Motor neuron (in vitro differentiated cells): ENCODE measurements at places on chromosomes 4 and X.

DNA sequence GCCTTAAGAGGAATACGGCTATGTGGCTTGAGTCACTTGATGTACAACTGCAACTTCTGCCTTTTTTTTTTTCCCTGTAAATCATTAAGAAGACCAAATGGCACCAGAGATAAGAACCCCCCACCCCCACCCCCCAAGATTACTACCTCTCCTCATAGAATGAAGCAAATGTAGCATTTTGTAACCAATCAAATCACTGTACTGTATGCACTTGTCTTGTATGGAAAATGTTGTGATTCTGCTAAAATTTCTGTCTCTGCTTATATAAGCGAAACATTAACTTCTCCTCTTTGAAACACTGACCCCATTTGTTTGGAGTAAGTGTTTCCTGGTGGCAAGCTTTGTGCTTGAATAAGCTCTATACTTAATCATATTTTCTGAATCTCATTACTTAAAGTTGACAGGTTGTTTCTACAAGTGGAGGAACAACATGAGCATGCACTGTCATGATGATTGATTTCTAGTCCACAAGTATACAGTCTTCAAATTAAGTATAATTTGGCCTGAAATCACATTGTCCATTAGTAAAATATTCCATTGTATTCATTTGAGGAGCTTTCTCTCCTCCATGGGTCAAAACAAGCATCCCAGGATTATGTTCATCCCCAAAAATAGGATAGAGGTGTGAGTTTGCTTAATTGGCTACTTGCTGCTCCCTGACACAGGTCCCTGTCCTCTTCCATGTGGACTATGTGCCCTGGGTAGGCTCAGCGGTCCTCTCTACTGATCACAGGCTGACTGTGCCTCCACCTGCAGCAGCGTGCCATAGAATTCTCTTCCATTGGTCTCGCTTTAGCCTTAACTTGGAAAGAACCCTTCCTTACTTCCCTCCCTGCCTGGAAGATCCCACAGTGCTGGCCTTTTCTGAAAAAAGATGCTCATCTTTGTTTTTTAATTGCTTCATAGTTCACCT is 104.0 kb upstream of the BMP2K start:
- no peak for ATAC-seq

DNA sequence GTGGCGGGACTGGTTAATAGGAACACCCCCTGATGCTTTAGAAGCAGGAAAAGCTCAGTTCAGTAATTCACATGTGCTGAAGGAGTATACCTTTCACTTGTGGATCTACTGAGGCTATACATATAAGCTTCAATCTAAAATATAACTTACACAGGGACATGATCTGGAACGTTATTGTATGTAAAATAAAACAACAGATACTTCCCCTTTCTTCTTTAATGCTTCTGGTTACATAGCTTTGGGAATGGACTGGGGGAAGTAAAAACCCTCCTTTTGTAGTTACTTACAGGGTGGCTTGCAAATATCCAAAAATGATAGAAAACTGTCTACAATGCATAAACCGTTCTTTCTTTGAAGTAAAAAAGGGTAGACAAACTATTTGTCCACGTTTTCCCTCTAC is 1.9 kb downstream of the FGG start:
- ATAC-seq = no peak

- peak; percentile 80 for ATAC-seq
These were observed 232.3 kb downstream of the PABPC4L start for GRCh38 chr4:133969202-133969848.

- no peak for ATAC-seq
These were observed 559 bp downstream of the TRPC5 start for GRCh38 chrX:112081781-112082652.

DNA sequence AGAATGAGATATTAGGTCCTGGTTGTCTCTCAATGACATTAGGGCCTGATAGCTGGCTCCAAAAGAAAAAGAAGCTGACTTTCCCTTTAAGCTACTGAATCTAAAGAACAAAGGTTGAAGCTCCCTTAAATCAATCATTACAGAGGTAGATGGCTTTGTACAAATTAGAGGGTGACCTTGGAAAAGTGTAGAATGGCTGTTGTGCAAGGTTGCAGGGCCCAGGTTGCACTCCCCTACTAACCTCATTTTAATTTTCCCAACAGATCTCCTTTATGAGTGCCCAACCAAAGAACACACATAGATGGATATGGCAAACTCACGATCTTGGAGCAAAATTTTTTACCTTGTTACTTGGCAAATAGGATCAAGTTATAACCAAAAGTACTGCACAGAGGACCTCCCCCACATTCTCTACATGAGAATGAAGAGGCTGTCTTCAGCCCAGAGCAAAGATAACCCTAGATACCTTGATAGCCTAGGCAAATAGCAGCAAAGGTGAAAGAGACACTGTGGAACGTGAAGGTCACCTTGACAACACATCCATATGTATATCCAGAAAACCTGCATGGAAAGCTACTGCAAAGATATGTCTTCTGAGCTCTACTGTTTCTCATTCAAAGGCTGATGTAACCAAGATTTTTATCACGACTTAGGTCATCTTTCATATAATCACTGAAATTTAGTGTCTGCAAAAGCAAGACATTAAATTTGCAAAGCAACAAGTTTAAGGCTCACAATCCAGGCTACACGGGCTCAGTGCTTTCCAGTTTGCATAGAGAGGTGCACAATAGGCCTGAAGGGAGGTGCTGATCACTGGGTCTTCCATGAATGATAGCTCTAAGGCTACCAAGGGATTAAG is 23.0 kb downstream of the KLB start:
- no peak for ATAC-seq

GRCh38 chr4:11470438-11471045 is 41.8 kb upstream of the HS3ST1 start:
- no peak for ATAC-seq

DNA sequence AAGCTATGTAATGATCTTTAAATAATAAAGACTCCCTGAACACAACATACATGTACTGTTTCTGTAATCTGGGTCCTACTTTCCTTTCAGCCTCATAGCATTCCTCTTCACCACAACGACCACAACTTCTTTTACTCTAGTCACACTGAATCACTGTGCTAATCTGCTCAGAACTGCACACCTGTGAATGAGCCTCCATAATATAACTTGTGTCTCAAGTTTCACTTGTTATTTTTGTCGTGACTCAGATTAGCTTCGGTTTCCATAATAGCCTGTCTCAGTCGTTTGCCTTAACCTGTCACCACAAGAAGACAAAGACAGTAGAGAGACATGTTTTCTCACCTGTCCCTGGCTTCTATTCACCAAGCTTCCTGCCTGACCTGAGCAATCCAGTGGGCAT is 61.8 kb downstream of the MAGED1 start:
- no peak for ATAC-seq

DNA sequence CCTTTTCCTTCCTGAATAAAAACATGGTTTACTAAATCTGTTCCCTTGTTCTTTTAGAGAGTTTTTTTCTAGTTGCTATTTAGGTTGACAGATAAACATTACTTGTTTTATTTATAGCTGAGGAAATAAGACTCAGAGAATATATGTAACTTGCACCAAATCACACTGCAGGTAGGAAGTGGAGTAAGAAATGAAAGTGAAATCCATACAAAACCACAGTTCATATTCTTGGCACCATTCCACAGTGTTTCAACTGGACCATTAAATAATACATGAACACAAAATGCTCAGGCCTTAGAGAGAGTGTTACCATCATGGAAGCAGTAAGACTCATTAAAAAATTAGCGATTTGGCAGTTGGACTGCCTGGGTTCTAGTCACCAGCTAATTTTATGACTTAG is 326.9 kb upstream of the SLIT2 start:
- ATAC-seq = no peak

- ATAC-seq = no peak
These were observed 257.0 kb downstream of the IDS start for GRCh38 chrX:149248073-149248625.

DNA sequence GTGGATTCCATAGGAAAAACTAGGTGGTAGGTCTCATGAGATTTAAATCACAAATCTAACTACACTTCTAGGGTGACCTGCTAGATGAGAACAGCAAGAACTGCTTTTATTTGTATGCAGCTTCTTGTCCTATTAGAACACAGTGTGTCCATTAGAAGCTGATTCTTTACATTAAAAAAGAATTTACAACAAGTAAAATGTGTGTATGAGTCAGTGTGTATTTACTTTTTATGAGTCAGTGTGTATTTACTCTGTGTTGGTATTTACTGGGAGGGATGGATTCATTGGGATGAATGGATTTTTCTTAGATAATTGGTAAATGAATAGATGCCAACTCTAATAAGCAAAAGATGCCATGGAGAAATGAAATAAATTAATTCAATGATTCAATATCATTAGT is 40.6 kb upstream of the XPNPEP2 start:
- no peak for ATAC-seq

DNA sequence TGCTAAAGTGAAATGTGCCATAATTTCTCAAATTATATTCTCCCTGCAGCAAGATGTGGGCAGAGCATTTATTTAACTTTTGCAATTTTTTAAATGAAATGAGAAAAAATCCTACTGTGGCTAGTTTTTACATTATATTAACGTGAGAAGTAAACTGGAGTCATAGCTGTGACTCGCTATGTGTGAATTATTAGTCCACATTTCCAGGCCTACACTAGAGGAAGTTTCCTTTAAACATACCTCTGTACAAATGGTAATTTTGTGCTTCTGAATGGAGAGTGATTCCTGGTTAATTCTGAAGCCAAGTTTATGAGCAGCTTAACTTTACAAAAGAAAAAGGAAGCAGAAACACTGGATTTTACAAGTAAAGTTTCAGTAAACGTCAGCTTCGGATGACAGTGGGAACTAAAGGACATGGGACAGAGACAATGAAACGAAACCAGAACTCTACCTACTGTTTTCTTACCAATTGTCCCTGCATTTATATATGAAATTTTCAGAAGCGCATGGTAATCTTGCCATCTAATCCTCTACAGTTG is 72.4 kb downstream of the FBXO8 start:
- ATAC-seq = no peak

- ATAC-seq = no peak
These were observed 255.9 kb downstream of the ADAMTS3 start for GRCh38 chr4:72313121-72313520.

- no peak for ATAC-seq
These were observed 5.0 kb upstream of the HERC3 start for GRCh38 chr4:88587306-88587705.

DNA sequence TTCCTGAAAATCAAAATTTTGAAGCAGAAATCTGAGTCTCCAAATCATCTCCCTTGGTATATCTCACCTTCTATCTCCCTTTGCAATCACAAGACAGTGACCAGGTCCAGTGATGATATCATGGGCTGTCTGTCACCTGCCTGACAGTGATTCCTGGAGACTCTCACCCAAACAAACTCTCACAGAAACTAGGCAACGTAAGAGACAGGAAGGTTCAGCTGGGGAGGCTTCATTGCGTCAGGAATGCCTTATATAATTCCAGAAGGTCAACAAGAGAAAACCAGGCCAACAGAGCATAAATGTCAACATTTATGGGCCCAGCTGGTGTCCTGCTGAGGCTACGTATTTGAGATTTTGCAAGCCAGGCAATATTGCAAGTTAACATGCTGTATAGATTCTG is 412.7 kb downstream of the KCNIP4 start:
- no peak for ATAC-seq

DNA sequence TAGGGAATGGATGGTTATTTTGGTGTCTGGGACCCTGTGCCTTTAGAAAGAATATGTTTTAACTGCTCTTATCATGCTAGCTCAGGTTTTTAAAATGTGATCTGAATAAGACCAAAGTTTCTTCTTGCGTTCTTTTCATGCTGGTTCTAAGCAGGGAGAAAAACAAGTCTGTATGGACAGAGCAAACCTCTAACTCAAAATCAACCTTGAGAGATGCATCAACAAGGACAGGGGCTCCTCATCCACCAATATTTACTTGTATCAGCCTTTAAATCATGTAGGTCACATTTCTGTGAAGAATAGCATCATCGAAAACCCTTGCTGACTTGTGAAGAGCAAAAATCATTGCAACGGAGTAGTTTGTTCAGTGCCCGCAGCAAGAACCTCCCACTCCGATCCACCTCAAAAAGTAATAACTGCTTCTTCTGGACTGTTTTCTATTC is 1.2 kb downstream of the ATP10D start:
- ATAC-seq = no peak

- ATAC-seq = no peak
These were observed 2.6 kb downstream of the ARHGAP10 start for GRCh38 chr4:147734496-147734895.

DNA sequence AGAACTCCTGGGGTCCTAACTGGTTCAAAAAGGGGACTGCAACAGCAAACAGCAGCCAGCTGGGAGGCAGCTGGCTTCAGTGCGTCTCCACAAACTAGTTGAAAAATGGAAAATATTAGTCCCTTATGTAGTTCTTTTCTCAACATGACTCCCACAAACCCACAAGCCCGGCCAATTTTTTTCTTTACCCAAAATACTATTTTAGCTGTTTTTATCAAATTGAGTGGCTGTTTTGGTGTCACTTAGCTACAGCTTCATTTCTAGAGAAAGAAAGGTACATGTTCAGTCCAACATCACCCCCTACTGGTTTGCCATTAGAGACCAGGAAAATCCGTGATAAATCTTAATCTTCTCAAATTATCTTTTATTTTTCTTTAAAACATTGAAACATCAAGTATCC is 97.2 kb downstream of the GUCY2F start:
- no peak for ATAC-seq

GRCh38 chr4:73573794-73574528 is 46.3 kb downstream of the RASSF6 start:
- ATAC-seq = peak; percentile 78

DNA sequence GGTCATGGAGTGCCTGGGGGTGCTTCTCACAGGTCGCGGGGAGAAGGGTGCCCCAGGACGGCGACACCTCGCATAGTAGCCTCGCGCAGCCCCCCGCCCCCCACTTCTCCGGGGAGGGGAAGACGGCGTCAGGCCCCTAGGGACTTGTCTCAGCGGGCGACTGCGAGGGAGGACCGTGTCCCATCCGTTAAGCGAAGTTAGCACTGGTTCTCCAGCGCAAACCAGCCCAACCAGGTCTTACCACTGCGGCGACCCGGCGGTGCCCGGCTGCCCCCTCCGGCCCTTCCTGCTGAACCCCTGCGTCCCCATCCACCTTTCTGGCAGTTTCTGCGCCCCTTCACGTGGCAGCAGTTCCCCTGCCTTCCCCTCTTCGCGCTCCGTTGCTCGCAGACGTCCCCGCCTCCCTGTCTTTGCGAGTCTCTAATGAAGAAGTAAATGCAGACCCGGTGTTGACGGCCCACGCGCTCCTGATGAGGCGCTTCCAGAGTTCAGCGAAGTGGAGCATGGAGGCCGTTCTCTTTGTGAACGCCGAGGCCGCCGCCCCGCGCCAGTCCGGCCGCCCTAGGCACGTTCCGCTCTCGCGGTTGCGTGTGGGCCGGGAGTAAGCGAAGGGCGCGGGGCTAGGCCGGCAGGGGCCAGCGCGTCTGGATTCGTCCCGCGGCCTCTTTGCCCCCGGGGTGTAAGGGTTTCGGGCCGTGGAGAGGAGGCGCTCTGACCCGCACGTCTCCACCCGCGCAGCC is 3.0 kb downstream of the SLIT2 start:
- ATAC-seq = peak; percentile 19
